ENCODE measurements at places on chromosomes 5 and 9.

DNA sequence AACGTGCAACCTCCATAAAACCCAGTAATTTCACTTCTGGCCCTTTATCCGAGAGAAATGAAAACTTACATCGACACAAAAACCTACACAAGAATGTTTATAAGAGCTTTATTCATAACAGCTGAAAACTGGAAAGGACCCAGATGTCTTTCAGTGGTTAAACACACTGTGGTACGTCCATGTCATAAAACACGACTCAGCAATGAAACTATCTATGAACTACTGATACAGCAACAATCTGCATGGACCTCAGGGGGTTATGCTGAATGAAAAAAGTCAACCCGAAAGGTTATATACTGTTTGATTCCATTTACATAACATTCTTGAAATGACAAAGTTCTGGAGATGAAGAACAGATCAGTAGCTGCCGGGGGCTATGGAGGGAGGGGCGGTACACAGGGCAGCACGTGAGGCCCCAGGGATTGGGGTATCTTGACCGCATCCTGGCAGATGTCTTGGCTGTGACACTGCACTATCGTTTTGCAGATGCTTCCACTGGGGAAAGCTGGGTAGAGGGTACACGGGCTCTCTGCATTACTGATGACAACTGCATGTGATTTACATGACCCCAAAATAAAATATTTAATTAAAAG, 4.1 kb downstream of the CCDC127 start:
- DNase-seq = no peak

GRCh38 chr9:93182572-93182971, 1.4 kb upstream of the WNK2 start:
- no peak for DNase-seq

GRCh38 chr9:126981218-126981617, 66.6 kb downstream of the RALGPS1 start:
- DNase-seq = no peak

- no peak for DNase-seq
Observed at GRCh38 chr5:36590513-36591286, 15.7 kb upstream of the SLC1A3 start.

DNA sequence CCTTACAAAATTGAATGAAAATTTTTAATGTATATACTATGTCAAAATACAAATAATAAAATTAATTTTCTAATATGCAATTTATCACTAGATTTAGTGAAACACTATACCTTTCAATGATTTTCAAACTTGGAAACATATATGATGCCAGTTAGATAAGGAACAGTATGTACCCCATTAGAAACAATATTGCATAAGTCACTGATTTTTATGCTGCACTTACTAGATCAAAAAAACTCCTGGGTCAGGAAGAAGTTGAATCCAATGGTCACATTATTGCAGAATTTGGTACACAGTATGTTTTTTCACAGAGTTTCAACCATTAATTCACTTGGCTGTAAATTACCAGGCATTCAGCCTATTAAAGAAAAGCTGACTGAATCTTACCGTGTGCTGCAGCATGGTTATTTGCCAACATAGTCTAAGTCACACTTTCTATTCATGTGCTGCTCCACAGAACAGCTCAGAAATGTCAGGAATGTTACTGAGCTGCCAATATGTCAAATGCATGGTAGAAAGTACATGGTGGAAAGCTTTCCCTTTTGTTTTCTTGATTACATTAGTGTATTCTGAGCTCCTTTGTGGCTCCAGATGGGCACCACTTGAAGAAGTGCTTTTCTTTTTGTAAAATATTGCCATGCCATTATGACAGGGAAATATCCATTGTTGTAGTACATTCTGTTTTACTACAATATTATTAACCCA, 9.9 kb upstream of the PRR16 start:
- DNase-seq = no peak

- DNase-seq = no peak
Observed at GRCh38 chr5:154513669-154514084, 35.6 kb upstream of the HAND1 start.

- DNase-seq = no peak
Observed at GRCh38 chr9:14315875-14316601, 2.1 kb upstream of the NFIB start.

DNA sequence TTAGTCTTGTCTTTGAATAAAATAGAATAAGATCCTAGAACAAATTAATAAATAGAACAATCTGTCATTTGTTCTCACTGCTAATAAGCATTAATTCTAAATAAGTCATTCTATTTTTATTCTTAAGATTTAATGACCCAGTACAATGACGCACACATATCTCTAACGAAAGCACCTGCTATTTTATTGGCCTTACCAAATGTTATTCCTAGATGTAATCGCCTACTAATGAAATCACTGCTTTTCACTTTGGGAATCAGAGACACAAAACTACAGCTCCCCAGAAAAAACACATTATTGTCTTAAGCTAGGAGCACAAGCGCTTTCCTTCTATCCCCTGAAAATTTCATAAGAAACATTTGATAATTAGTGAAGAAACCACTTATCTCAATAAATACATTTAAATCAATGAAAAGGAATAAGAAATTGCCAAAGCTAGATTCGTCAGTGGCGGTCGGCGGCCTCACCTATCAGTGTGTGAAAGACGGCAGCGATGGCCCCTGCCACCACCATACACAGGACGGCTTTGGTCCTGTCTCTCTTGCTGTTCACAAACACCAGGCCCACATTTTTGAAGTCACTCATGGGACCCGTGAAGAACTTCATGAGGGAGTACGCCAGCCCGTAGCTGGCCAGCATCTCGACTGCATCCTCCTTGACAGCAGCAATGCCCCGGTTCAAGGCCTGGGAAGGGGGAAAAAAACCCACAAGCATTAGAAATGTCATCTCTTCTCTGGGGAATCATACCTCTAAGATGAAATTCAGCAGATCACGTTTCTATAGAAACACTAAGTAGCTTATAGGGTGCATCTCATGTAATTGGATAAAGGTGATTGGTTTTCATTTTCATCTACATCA, 102.8 kb downstream of the ANKH start:
- no peak for DNase-seq

DNA sequence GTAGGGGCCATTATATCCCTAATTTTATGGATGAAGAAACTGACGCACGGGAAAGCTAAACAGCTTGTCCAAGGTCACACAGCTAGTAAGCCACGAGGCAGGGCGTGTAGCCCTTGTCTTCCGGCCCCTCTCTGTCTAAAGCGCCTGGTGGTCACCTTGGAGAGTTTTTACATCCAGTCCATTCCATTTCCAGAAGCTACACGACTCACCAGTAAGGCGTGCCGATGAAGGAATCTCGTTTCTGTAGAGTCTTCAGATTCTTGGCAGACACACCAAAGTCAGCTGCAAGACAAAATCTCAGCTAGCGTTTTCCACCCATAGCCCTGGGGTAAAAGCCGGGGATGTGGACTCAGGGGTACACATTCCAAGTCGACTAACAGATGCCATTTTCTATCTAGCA, 80.5 kb downstream of the STK10 start:
- DNase-seq = no peak

GRCh38 chr9:7376833-7377232, 422.7 kb downstream of the DMAC1 start:
- DNase-seq = no peak

DNA sequence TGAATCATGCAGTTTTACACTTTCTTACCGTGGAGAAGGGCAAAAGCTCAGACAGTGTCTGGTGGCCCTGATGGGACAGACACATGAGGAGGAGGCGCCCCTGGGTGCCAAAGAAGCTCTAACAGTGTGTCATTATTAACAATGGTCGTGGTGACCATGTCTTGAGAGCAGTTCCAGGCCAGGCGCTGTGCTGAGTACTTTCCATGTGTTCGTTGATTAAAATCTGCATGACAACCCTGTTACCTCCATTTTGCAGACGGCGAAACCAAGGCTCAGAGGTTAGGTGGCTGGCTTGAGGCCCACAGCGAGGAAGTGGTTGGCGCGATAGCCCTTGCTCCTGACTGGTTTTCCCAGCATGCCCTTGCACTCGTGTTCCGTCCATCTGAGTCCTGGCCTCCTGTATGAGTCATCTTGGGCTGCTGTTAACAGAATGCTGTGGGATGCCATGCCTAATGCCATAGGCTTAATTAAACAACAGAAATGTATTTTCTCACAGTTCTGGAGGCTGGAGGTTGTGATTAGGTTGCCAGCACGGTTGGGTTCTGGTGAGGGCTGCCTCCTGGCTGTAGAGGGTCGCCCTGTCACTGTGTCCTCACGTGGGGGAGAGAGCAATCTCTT, 92.0 kb downstream of the AMBP start:
- DNase-seq = no peak

- DNase-seq = no peak
Observed at GRCh38 chr9:92775466-92775865, 10.8 kb upstream of the BICD2 start.

GRCh38 chr5:139475865-139476617, 5.2 kb downstream of the SMIM33 start:
- DNase-seq = no peak

GRCh38 chr9:110336363-110336762, 1.3 kb downstream of the TXNDC8 start:
- no peak for DNase-seq

GRCh38 chr5:73757416-73757815, 131.4 kb downstream of the ARHGEF28 start:
- no peak for DNase-seq

DNA sequence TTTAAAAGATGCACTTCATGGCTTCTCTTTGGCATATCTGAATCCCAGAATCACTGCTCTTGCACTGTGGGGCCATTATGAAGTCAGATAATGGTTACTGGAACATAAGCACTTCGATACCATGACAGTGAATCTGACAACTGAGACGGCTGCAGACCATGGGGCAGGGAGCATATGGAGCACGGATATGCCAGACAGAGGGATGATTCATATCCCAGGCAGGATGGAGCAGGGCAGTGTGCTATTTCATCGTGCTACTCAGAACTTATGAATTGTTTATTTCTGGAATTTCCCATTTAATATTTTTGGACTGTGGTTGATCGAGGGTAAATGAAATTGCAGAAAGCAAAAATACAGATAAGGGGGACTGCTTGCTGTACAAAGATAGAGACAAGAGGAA, 145.0 kb downstream of the EGFLAM start:
- no peak for DNase-seq

GRCh38 chr5:141172381-141173204, at the start of gene PCDHB7:
TSS of gene PCDHB7 (plus strand) at chr5:141172644. CDS start at chr5:141172836, 192 bp downstream.
- DNase-seq = no peak

GRCh38 chr9:4859035-4859434, 66.3 kb downstream of the RCL1 start:
- DNase-seq = no peak

DNA sequence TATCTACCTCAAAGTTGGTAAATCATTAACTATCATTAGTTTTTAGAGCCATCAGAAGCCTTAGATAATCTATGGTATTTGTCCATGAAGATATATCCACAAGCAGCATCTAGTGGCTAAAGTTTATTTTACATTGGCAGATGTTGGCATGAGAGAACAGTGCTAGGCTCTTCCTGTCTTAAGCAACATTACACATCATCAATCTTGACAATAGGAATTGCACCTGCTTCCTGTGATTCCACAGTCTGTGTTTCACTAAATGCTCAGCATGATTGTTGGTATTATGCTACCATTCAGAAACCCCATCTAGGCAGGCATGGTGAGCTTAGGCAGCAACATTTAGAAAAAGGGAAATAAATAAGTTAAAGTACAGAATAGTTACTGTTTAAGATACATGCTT, 246.6 kb downstream of the SLCO4C1 start:
- DNase-seq = no peak

DNA sequence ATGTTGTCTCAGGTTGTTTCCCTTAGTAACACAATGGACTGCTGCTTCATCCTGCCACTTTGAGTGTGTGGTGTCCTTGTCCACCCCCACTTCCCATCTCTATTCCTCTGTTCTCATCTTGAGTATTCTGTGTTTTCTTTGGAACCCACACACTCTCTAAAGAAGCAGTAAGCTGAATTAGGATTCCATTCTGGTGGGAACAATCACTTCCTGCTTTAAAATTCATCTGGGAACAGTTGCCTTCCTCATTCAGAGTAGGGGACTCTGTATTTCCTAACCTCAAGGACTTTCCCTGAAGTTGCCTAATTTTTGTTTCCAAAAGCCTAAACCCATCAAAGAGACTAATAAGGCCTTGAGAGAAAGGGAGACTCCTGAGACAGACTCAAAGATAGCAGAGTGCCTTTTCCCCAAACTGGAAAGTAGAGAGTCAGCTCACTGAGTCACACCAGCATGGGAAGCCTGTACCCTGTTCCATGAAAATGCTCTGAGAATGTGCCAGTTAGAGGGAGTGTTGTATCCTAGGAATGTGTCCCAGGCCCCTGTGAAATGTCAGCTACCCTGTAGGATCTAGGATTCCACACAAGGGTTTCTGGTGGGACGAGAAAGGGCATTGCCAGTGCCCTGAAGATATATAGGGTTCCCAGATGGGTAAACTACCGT, 63.6 kb downstream of the CCDC192 start:
- no peak for DNase-seq

- DNase-seq = peak; percentile 2
Observed at GRCh38 chr9:136051453-136051836, 43.6 kb downstream of the NACC2 start.

- no peak for DNase-seq
Observed at GRCh38 chr5:87319469-87319868, 51.8 kb downstream of the RASA1 start.

DNA sequence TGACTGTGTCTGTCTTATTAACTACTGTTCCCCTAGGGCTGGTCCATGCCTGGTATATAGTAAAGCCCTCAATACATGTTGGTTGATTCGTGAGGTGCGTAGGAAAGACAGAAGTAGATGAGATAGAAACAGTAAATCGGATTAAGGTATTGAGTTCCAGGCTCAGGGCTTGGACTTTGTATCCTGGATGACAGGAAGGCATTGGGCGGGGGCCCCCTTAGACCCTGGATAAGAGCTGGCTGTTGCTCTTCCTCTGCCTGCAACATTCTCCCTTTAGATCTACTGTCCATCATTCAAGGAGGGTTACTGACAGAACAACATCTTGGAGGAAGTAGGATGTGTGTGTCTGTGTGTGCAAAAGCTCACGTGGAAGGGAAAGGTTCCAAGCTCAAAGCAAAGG, 31.2 kb upstream of the CTNNA1 start:
- no peak for DNase-seq

- DNase-seq = no peak
Observed at GRCh38 chr9:3758816-3759576, 233.2 kb upstream of the RFX3 start.

- no peak for DNase-seq
Observed at GRCh38 chr9:33498387-33498786, 24.7 kb upstream of the NOL6 start.

DNA sequence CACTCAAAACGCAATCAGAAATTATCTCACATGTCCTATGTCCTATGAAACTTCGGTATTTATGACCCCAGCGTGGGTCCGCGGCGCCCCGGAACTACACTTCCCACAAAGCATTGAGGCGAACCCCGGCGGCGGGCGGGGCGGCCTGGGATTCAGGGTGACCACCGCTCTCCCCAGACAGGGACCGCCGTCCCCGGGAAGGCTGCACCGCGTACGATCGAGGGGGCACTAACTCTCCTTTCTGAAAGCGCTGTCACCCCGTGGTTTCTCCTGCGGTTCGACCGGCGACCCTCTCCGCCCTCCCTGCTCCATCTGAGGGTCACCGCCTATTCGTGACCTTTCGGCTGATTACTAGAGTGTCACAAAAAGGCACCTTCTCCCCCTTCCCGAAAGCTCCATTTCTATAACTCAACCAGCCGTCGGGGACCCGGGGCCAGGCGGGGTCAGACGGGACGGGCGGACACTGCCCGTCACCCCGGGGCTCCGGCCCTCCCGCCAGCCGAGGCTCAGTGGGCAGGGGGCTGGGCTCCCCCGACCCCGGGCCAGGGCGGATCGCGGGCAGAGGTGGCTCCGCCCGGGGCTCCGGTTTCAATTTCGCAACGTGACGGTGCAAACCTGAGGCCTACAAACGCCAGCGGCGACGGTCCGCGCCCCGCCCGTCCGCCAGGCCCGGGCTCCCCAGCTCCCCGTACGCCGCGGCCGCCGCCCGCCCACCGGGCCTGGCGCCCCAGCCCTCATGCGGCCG, 1.3 kb downstream of the ECPAS start:
- no peak for DNase-seq
